ENCODE measurements at places on chromosomes 4 and X.

DNA sequence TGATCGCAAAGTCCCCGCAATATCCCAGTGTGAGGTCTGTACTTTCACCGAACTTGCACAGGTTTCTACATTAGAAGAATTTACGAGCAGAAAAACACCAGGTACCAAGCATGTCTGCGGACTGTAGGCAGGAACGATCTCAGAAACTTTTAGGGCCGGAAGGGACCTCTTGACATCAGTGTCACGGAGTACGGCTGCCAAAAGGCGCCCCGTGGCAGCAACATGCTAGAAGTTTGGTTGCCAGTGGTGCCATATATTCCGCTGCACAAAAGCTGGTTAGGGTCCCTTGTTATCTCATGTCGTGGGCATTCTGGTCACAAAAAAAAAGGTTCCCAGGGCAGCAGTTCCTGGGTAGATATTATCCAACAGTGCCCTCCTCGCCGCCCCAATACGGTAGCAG lies 61.0 kb upstream of the DCAF8L1 start:
- DNase-seq = no peak

DNA sequence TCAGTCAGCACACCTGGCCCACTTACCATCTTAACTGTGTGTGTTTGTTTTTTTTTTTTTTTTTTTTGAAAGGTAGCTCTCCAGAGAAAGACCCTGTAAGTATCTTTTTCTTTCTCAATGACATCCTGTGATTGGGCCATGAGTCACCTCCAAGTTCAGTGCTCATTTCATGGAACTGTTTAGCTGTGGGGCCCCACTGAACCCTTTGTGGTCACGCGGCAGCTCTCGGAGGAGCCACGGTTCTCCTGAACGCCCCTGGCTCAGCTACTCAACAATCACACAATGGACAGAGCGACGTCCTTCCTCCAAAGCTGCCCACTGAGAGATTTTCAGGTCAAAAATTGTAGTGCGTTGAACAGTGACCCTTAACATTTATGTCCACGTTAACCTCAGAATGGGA lies 14.2 kb upstream of the IL3RA start:
- no peak for DNase-seq

DNA sequence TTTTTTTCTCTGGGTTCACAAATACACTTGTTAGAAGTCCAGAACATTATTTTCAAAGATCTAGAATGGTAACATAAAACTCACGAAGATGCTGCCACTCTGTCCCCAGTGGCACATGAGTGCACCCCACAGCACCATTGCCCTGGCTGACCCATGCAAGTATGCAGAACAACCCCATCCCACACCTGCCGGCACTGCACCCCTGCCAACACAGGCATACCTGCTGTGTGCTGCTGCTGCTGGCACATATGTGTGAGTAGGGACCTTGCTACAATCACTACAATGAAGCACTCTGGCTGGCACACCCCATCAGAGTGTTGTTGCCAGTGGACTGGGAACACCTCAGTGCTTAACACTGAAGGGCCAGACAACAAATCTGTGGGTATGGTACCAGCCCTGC lies 66.9 kb downstream of the CISD2 start:
- no peak for DNase-seq

- no peak for DNase-seq
Observed at GRCh38 chr4:36414248-36414647, 132.8 kb downstream of the DTHD1 start.

DNA sequence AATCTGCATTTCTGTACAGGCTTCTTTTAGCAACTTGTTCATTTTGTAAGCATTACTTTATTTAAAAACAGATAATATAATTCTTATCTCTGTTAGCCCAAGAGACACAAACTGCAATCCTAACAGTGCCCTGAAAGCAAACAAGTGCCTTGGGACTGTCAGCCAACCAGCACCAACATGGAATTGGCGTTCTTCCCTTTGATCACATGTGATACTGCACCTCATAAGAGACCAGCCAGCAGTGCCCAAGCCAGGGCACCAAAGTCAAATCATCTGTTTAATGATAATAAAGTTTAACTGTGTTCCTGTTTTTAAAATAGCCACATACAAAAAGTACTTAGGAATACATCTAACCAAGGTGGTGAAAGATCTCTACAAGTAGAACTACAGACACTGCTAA lies 223.2 kb downstream of the PRDM5 start:
- no peak for DNase-seq

GRCh38 chrX:123476611-123477219 lies 256.1 kb downstream of the THOC2 start:
- DNase-seq = no peak

DNA sequence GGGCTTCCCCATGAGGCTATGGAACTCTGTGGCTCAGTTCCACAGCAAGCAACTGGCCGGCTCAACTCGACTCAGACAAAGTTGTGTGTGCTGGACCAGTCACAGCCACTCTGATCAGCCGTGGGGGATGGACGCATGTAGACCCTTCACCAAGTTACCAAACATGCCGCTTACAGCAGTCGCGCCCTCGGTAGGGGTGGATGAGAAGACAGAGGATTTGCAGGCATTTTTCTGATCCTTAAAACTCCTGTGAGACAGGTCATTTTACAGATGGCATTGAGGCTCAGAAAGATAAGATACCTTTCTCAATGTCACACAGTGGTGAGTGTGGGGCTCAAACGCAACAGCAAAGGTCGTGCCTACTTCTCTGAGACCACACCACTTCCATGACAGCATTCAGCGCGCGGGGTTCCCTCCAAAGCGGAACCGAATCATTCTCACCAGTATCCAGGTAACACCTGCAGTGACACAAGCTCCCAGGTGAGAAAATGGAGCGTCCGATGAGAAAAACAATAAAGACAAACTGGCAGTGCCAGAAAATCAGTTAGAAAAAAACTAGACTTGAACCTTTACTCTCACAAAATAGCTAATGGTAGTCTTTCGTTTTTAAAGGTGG lies 83.6 kb downstream of the RELL1 start:
- DNase-seq = peak; percentile 11

- no peak for DNase-seq
Observed at GRCh38 chr4:177010418-177010817, 217.7 kb upstream of the VEGFC start.

- DNase-seq = no peak
Observed at GRCh38 chr4:136219592-136220125, 1312.6 kb downstream of the PCDH18 start.

DNA sequence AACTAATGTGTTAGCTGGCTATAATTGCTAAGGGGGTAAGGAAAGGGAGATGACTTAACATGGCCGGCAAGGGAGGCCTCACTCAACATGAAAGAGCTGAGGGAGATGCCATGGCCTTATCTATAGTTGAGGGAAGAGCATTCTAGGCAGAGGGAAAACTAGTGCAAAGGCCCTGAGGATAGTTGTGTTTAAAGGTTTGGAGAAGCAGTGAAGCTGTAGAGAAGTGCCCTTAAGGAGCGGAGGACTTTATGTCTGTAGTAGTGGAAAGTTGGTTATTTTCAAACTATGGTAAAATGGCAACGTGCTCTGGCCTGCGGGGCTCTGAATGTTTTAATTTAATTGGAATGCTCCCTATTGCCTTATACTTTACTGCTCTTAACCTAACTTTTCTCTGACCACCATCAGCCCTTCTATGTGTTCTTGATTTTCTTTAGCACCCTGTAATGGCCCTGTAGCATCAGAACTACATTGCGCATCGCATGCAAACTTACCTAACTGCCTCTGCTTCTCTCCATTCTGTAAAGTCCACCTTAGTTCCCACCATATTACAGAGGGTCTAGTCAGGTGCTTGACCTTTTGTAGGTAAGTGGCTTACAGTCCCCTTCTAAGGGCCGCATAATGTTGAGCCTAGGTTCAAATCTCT lies 35.8 kb downstream of the ERVMER34-1 start:
- no peak for DNase-seq

DNA sequence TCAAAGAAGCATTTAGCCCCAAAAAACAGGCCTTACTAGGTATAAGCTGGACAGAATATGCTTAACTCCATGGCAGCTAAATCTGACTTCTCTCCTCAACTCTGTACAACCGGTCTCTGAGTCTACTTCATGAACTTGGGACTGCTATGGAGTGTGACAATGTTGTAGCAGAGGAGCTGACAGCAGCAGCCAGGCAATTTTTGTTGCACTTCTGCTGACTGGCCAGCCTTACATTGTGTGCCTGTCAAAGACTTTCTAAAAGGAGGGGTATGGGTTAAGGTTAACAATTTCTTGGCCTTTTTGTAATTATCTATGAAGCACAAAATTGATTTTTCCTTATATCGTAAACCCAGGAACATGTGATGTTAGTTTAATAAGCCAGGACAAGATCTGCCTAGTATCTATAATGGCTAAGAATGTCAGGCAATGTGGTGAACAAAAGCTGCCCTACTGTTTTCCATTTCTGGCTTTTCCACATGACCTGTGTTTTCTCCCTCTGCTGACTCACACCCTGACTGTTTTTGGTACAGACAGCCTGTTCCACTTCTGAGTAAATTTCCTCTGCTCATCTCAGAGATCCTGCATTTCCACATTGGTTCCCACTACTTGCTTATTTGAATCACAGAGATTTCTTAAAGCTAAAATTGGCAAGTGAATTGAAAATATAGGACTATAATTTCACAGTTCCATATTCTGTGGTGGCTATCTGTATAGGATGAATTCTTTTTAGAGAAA lies 9.3 kb downstream of the NOX1 start:
- DNase-seq = no peak

DNA sequence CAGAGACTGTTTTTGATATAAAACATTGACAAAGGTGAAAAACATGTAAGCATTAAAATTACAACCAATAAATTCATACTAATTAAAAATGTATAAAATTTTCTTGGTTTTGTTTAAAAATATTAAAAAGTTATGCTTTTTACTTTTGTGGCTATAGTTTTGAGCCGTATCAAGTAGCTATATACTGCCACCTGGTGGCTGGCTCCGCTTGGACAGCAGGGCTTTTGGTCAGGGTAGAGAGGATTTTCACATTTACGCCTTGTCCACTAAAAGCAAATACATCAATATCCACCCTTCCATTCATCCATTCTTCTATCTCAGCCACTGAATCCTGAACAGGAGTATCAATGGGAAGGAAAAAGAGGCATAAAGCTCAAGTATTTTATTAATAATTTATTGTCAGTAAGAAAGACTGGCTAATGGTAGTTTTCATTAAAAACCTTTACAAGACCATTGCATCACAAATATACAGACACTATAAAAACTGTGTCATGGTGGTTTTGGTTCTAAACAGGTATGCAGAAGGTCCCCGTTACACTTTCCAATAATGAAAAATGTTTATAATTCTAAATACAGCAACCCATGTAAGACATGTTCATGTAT lies 32.1 kb upstream of the MTNR1A start:
- peak; percentile 49 for DNase-seq

DNA sequence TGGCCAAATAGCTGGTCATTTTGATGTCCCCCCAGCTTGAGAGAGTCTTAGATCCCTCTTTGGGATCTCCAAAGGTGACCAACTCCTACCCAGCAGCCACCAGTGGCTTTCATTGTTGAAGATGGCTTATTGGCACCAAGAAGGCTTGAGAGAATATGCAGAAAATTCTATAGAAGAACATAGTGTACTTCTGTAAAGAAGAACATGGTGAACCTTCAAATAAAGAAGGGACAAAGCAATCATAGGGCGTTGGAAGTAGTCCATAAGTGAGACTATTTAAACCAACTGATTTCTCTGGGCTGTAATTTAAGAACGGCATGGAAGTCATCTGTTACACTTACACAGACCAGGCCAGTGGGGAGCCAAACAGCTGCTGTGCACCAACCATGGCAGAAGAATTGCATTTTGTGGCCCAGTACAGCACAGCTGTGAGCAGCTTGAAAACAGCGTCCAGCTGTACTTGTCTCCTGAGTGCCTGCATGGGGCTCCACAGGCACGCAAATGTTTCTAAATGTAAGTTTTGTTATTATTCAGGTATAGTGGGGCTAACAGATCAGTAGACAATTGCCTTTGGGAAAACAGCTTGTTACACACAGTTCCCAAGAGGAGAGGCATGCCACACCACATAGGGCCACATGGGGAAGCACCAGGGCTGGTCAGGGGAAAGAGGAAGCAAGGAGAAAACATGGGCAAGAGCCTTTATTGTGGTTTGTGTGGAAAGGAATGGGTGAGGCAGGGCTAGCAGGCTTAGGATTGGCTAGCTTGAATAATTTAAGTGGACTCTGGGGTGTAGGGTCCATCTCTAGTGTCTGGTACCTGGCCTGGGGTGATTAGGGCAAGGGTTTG lies 125.0 kb downstream of the ARHGAP6 start:
- no peak for DNase-seq

- DNase-seq = no peak
Observed at GRCh38 chrX:7586126-7586525, 256.8 kb upstream of the VCX start.

DNA sequence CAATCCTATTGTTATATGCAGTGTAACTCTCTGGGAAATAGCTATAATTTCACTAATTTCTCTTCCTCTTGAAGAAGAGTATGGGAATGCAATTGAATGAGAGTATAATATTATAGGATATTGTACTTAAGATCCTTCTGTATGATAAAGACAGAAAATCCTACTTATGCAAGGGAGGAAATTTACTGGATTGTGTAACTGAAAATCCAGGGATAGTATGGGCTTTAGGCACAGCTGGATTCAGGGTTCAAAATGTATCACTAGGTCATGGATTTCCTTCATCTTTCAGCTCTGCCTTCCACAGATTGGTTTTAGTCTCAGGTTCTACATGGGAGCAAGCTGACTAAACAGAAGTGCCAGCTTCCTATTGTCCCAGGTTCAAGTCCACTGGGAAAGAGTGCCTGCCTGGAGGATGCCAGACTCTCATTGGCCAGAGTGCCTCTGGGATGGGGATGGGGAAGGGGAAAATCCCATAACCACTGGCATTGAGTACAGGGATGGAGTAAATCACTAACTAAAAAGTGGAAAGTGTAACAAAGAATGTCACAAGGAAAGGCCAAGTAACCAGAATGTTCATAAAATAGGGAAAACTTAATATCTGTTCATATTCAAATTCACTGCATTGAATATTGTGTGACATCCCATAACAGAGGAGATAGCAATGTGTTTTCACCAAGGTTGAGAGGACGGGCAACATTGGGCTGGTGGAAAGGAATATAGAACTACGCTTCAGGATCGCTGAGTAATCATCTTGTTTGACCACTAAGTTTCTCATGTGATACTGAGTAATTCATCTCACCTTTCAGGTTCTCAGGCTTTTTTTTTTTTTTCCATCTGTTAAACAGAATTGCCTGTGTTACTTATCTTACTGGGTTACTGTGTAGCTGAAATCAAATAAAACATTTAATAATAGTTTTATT lies 75.7 kb downstream of the ANXA3 start:
- no peak for DNase-seq

DNA sequence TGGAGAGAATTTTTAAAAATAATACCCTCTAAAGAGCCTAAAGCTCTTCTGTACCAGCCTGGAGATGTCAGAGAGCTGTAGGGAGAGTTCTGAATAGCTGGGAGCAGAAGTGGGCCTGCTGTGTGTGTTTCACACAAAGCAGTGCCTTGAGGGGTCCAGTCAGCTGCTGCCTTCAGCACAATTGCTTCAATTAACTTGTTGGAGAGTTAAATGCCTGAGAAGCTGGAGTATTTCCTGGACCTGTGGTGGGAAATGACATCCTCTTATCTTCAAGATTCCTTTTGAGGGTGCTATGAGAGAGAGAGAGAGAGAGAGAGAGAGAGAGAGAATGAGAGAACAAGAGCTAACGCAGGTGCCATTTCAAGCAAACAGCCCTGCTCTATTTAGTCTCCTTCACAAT lies 96.2 kb upstream of the IL1RAPL2 start:
- DNase-seq = no peak
